NT2/D1 (cell line): ENCODE measurements at places on chromosomes 11 and 22.

DNA sequence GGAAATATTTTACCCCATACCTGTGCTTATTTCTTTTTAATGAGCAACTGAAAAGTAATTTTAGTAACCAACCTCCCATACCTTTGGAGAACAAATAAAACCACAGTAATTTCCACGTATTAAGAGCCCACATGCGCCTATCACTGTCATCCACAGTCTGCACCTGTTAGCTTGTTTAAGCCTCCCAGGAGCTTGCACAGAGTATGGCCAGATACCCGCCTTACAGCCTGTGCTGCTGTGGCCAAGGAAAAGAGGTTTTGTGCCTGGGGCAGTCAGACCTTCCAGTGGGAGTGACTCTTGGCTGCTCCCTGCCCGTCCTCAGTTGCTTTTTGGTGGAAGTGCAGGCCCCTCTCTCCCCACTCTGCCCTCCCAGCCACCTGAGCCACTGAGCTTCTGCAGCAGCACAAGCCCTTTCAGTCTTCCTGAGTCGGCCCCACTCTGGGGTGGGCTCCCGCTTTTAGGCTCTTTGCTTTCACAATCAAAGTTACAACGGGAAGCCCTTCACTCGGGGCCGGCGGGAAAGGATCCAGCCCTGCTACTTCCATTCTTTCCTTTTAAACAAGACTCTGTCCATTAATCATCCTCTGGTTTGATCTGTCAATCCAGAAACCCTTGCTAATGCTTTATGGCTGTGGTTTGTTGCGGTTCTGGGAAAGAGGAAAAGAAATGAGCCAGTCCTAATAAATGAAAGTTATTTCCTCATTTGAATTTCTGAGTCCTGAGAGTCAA is 308.8 kb downstream of the TBC1D22A start:
- no peak for DNase-seq

- DNase-seq = no peak
Measured at GRCh38 chr11:70628855-70629844, 230.8 kb downstream of the CTTN start.

- DNase-seq = no peak
Measured at GRCh38 chr22:48185071-48186055, 1422.9 kb downstream of the TBC1D22A start.

- DNase-seq = no peak
Measured at GRCh38 chr11:3860375-3860774, 4.9 kb downstream of the STIM1 start.

GRCh38 chr11:33747979-33748378 is 11.8 kb upstream of the CD59 start:
- no peak for DNase-seq

- DNase-seq = peak; percentile 13
Measured at GRCh38 chr22:21014726-21015465, at the start of gene P2RX6. Gene P2RX6 (plus strand): TSS chr22:21015165. CDS start chr22:21015175, 10 bp downstream.

DNA sequence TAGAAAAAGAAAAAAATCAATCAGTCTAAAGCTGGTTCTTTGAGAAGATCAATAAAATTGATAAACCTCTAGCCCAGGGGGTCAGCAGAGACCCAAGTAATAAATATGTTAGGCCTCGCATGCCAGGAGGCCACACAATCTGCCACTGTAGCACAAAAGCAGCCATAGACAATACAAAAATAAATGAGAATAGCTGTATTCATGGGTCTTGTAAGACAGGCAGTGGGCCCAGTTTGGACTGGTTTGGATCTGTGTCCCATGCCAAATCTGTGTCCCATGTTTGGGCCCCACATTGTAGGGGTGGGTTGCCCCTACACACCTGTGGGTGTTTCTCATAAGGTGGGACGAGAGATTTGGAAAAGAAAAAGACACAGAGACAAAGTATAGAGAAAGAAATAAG is 6.6 kb upstream of the PLAAT4 start:
- DNase-seq = no peak
